MM.1S (cell line): ENCODE measurements at places on chromosomes 4 and X.

GRCh38 chrX:68876731-68877130 is 47.9 kb downstream of the EFNB1 start:
- DNase-seq, result no peak

- DNase-seq, result no peak
Observed at GRCh38 chr4:37615059-37615719, 71.0 kb downstream of the RELL1 start.

- DNase-seq, result no peak
Observed at GRCh38 chr4:85515701-85516100, 40.8 kb downstream of the ARHGAP24 start.

GRCh38 chr4:183757060-183757459 is 98.0 kb downstream of the TRAPPC11 start:
- no peak for DNase-seq

- no peak for DNase-seq
Observed at GRCh38 chrX:44871931-44872820, 812 bp upstream of the KDM6A start.

DNA sequence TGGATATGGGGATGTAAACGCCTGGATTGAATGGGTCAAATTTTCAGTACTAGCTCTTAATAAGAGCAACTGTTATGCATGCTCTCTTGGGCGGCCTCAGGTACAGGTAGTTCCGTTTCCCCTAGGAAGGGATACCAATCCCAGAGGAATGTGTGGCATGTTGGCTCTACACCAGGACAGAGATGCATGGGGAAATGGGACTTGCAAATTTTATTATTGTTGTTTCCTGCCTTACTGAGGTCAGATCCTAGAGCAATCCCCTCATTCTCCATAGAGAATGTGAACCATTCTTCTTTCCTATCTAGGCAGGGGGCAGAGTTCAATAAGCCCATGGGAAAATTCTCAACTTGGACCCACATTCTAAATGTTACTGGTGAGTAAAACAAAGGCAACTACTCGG is 361.8 kb upstream of the FGF16 start:
- no peak for DNase-seq

DNA sequence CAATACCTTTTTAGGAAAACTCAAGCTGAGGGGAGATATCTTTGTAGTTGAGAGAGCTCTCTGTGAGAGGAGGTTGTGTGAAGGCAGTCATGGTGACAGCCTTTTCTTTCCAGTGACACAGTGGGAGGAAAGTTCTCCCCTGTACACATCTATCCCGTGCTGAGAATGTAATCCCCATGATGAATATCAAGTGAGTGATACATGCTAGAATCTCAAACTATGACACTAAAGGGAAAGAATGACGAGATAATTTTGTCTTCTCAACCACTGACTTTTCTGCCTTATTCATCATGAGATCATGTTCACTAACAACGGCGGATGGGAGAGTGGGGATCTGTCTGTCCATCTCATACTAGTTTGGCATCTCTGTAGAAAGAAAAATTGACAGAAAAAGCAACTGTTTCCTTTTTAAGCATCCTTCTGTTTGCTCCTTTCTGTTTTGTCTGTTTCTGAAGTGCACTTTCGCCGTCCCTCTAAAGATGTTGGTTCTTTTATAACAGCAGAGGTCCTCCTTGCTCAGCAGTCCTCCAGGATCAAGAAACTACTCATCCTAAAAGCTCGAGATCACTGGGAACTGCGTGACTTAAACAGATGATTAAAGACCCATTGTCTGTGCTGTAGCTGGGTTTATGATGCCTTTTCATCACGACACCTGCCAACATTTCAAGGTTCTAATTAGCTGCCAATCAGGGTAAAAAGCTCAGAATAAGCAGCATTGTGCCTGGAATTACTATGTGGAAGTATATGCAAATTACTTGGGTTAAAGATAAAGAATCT is 137.6 kb downstream of the DCK start:
- no peak for DNase-seq

GRCh38 chr4:181202240-181202639 is 1041.0 kb upstream of the TENM3 start:
- DNase-seq, result no peak

DNA sequence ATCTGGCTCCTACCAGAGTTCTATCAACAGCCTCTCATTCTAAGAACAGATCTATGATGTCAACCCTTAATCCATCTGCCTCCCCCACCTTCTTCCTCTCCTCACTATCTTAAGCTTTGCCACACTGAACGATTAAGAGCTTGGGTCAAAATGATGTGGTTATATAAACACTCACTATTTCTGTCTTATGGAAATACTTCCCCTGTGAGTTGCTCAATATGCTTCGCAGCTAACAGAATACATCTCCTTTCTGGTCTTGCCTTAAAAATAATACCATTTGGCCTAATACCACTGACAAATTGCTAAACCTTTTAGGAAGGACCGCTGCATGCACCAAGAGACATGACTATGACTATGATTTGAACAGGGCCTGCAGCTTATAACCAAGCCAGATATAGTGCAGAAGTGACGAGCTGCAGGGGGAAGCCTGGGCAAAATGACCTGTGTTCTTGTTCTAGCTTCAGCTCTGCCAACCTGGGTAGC is 130.9 kb downstream of the RNF150 start:
- no peak for DNase-seq

DNA sequence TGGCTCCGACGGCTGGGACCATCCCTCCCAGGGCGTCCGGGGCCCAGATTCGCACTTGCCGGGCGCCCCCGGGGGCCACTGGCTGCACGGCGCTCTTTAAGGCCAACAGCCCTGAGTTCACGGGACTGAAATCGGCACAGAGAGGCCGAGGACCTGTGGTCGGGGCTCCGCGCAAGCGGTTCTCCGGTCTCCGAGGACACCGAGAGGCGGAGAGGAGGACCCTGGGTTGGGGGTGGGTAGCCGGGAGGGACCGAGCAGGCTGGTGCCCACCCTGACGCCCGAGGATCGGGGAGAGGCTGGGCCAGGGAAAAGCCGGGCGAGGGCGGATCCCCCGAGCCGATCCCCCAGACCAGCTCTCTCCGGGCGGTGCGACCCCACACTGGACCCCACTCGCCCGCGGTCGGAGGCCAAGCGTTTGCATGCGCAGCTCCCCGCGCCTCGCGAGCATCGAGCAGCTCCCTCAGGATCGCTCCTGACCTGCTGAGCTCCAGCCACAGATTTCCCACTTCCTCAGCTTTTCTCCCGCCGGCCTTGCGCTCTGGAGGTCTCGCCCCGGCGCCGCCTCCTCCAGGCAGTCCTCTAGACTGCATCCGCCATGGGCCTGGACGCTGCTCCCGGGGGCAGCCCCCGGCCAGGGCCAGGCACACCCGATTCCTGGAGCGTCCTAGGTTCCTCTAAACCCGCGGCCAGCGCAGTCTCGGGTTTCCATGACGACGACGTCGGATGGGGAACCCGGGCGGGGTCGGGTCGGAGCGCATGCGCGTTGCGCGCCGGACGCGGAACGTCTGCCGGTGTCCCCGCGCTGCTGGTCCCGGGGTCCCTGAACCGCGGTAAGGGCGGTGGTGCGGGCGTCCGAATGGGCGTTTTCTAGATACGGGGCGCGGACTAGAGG is 17.6 kb upstream of the NAT8L start:
- DNase-seq, result peak; percentile 90

- DNase-seq, result no peak
Observed at GRCh38 chr4:60729194-60729593, 470.9 kb upstream of the ADGRL3 start.

GRCh38 chrX:152896450-152896849 is 1.4 kb upstream of the ZNF185 start:
- DNase-seq, result no peak

DNA sequence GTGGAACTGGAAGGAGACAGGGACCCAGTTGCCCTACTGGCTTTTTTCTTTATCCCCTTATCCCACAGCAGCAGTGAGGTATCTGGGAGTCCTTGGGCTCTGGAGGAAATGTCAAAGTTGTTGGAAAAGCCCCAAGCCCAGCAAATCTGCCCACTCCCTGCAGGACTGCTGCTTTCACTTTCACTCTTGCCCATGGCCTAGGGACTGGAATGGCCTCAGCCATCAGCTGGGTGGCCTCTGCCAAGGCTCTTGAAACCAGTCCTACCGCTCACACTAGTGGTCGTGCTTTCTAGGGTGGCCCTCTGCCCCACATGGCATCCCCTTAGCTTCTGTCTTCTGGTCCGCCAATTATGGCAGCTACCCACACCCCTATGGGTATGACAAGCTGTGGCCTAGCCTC is 9.7 kb upstream of the RHOXF1 start:
- no peak for DNase-seq

GRCh38 chr4:3715061-3715854 is 50.9 kb upstream of the ADRA2C start:
- DNase-seq, result no peak

DNA sequence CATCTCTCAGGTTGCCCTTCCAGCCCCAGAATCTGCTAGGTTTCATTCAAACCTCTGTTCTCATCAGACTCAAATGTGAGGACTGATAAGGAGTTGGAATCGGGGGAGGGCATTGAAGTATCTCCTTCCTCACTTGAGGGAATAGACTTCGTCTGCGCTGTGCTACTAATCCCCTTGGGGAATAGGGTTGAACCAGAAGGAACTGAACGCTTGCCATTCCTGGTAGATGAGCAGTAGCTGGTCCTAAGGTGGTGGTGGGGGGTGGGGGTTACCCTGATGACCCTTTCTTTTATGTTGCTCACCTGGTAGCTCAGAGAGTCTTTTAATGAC is 692 bp upstream of the SLC9A7 start:
- DNase-seq, result no peak

DNA sequence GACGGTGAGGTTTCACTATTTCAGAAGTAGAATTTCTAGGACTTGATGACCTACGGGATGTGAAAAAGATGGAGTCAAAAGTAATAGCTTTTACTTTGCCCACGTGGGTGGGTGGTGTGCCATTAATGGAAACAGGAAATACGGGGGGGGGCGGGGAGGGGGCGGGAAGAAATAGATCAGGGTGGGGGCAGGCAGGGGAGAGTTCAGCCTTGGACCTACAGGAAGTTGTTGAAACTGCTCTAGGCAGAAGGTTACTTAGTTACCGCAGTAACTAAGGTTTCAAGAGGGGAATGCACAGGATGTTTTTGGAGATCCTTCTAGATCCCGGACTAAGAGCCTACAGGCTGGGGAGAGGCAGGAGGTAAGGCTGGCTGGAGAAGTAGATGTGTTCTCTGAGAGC is 3.6 kb upstream of the FHL1 start:
- DNase-seq, result peak; percentile 19

DNA sequence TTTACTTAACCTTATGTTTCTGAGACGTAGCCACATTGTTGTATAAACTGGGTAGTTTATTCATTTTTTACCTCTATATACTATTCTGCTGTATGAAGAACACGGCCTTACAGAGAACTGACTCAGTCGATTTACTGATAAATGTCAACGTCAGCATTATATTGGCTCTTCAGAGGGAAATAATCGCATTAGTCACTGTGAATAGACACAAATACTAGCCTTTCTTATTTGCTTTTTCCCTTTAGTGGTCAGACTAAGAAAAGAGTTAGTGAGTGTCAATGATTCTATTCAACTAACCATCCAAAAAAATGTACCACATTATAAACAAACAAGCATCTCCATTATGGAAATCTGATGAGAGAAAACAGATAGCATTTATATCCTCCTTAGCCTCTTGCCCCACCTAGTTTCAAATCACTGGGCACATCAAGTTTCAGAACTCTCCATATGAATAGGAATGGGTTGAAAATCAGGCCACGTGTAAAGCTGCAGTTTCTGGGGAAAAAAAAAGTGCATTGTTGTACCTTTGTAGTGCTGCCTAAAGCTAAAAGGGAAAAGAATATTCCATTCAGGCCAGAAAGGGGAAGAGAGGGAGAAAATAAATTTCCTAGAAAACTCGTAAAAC is 146.7 kb upstream of the VCX3A start:
- no peak for DNase-seq

GRCh38 chr4:13328591-13328990 is 155.5 kb downstream of the RAB28 start:
- DNase-seq, result no peak

GRCh38 chr4:61590881-61591280 is 390.8 kb downstream of the ADGRL3 start:
- no peak for DNase-seq

GRCh38 chr4:3030566-3031356 is 43.6 kb downstream of the HTT-AS start:
- no peak for DNase-seq

DNA sequence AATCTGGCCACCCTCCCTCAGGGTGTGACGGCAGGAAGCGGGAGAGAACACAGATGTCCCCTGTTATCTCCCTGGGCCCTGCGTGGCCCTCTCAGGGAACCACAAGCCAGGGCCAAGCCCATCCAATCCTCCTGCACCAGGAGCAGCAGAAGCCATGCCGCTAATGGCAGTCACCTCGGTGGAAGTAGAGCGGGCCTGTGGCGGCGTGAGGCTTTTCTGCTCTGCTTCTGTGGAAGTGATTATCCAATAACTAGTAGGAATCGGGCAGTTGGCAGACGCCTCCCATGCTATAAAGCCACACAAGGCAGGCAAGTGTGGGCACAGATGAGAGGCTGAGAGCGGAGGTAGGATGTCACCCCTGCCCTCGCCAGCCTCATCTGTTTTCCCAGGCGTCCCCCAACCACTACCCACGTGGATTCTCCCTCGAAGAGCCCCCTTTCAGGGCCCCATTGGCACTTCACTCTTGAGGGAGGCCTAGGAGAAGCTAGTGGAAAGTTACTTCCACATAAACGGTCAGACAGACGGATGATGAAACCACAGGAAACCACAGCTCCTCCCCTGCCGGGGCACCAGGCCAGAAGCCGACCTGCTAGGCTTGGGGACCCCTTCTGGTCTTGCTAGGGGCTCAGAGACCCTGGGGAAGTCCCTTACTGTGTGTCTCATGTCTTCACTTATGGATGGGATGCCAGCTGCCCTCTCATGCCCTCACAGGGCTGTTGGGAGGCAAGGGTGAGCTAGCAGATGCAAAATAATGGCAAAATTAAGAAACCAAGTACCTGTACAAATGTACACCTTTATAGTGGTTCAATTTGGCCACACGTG is 18.8 kb upstream of the TMSB4X start:
- DNase-seq, result peak; percentile 66

DNA sequence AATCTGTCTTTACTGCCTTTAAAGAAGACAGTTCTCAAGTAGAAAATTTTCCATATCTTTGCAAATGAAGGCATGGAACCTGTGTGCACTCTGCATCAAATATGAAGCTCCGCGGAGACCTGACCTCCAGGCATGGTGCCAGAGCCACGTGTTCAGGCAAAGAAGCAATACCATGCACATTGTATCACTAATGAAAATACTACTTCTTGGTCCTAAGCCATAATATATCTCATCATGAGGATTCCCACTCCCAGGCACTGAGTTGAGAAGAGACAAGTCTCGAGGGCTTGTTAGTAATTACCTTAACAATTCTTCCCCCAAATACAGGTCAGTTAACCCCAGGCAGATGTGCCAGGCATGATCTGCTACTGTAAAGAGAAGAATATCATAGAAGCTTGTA is 56.7 kb downstream of the PCDH19 start:
- no peak for DNase-seq

GRCh38 chrX:29471829-29472228 is 743.5 kb upstream of the MAGEB2 start:
- no peak for DNase-seq

GRCh38 chrX:103356130-103356798 is at the start of gene TCEAL9:
Gene TCEAL9 (plus strand): TSS chrX:103356506. CDS start chrX:103357685, 1,179 bp downstream.
- no peak for DNase-seq

- DNase-seq, result no peak
Observed at GRCh38 chr4:38065176-38065575, 105.0 kb downstream of the PTTG2 start.
